Hepatocyte (in vitro differentiated cells): ENCODE measurements at places on chromosomes 11 and 22.

GRCh38 chr11:14634813-14635212 lies 8.8 kb upstream of the PDE3B start:
- H3K4me1 ChIP-seq, result peaks cover 12% of the 10 kb centered on the region
- no peak overlapping the region for H3K4me3 ChIP-seq
- DNase-seq, result no peak
- H3K27ac ChIP-seq, result peak overlapping the region; percentile 25
- no peaks in the 10 kb centered on the region for H3K36me3 ChIP-seq
- no peaks in the 10 kb centered on the region for H3K27me3 ChIP-seq

DNA sequence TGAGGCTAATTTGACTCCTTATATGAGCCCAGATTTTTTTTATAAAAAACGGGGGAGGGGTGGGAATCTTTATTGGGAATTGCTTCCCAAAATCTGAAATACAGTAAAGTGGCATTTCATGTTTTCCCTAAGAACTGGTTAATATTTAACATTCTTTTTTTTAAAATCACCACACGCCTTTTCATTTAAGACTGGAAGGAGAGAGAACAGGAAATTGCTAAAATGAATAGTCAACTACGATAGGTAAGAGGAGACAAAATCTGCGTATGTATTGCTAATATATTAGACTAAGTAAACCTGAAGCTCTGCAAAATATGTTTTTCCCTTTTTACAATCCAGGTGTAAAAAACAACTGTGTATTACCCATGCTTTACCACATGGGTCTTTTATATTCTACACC lies 57.0 kb downstream of the SOX6 start:
- no peaks in the 10 kb centered on the region for H3K36me3 ChIP-seq
- no peak overlapping the region for H3K4me3 ChIP-seq
- H3K4me1 ChIP-seq, result no peaks in the 10 kb centered on the region
- no peaks in the 10 kb centered on the region for H3K27me3 ChIP-seq
- DNase-seq, result no peak

DNA sequence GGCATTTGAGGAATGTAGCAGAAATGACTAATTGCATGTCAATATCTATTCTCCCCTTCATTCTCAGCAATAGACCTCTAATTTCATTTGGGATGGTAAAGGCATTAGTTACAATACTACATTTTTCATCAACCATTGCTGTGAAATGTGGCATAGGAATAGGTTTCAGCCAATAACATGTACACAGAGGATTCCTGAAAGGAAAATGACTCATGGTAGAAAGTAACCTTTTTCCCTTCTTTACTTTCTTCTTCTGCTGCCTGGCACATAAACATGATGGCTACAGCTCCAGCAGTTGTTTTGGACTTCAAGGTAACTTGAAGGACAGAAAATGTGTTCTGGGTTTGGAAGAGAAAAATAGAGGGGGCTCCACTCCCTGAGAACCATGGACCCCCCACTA lies 231.8 kb upstream of the CTSC start:
- no peak overlapping the region for H3K4me3 ChIP-seq
- no peaks in the 10 kb centered on the region for H3K27me3 ChIP-seq
- H3K36me3 ChIP-seq, result no peaks in the 10 kb centered on the region
- H3K4me1 ChIP-seq, result no peaks in the 10 kb centered on the region
- no peak overlapping the region for H3K27ac ChIP-seq

- H3K27me3 ChIP-seq, result no peaks in the 10 kb centered on the region
- DNase-seq, result no peak
- H3K36me3 ChIP-seq, result peaks cover 12% of the 10 kb centered on the region
- peaks cover 15% of the 10 kb centered on the region for H3K4me1 ChIP-seq
- no peak overlapping the region for H3K27ac ChIP-seq
Observed at GRCh38 chr11:57815476-57815875, 53.9 kb downstream of the CTNND1 start.

- H3K27ac ChIP-seq, result peak overlapping the region; percentile 70
- no peaks in the 10 kb centered on the region for H3K27me3 ChIP-seq
- DNase-seq, result peak; percentile 94
Observed at GRCh38 chr11:126113515-126113957, 50.9 kb upstream of the CDON start.

DNA sequence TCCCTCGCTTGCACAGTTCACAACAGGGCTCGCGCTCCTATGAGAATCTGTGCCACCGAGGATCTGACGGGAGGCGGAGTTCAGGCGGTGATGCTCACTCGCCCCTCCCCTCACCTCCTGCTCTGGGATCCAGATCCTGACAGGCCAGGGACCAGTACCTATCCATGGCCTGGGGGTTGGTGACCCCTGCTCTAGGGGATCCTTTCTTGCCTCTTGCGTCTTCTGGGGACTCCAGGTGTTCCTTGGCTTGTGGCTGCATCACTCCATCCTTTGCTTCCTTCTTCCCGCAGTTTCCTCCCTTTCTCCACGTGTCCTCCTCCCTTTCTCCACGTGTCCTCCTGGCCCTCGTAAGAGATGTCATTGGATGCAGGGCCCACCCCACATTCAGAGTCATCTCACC lies 30.6 kb upstream of the KRTAP5-7 start:
- no peak overlapping the region for H3K27ac ChIP-seq
- no peaks in the 10 kb centered on the region for H3K27me3 ChIP-seq
- DNase-seq, result no peak
- no peak overlapping the region for H3K4me3 ChIP-seq
- no peaks in the 10 kb centered on the region for H3K36me3 ChIP-seq

- no peak for DNase-seq
- no peak overlapping the region for H3K4me3 ChIP-seq
- H3K27me3 ChIP-seq, result peaks cover 9% of the 10 kb centered on the region
- no peaks in the 10 kb centered on the region for H3K4me1 ChIP-seq
- no peaks in the 10 kb centered on the region for H3K36me3 ChIP-seq
Observed at GRCh38 chr22:49650336-49651241, 177.1 kb downstream of the BRD1 start.

DNA sequence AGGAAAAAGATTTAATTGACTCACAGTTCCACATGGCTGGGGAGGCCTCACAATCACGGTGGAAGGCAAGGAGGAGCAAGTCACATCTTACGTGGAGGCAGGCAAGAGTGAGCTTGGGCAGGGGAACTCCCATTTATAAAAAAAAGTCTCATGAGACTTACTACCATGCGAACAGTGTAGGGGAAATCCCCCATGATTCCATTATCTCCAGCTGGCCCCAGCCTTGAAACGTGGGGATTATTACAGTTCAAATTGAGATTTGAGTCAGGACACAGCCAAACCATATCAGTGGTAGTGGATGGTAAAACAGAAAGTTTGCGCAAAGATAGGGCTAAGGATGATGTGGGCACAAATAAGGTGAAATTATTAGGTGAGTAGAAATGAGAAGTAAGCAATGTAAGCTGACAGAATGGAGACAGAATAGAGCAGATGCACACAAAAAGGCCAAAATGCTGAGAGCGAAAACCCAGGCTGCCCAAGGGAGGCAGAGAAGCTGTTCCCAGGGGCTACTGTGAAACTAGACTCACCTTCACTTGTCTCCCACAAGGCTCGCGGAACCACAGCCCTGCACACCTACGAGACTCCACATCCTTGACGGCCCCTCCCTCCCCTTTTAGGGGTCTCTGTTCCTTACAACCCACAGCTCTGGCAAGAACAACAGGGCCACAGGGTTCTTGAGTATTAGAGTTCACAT lies 377.6 kb downstream of the CADM1 start:
- no peaks in the 10 kb centered on the region for H3K36me3 ChIP-seq
- no peak overlapping the region for H3K4me3 ChIP-seq
- no peaks in the 10 kb centered on the region for H3K27me3 ChIP-seq
- DNase-seq, result no peak
- H3K27ac ChIP-seq, result no peak overlapping the region
